ENCODE measurements at places on chromosomes 11 and 22.

GRCh38 chr11:12458042-12458441 lies 80.7 kb downstream of the PARVA start:
- DNase-seq, result no peak

GRCh38 chr11:12089041-12089440 lies 21.3 kb upstream of the MICAL2 start:
- DNase-seq, result no peak

GRCh38 chr22:20080776-20081654 lies 974 bp downstream of the DGCR8 start:
- DNase-seq, result no peak

- DNase-seq, result no peak
These were observed 10.7 kb downstream of the LRFN4 start for GRCh38 chr11:66867425-66868040.

GRCh38 chr11:2302896-2303626 lies 1.2 kb downstream of the TSPAN32 start:
- no peak for DNase-seq

DNA sequence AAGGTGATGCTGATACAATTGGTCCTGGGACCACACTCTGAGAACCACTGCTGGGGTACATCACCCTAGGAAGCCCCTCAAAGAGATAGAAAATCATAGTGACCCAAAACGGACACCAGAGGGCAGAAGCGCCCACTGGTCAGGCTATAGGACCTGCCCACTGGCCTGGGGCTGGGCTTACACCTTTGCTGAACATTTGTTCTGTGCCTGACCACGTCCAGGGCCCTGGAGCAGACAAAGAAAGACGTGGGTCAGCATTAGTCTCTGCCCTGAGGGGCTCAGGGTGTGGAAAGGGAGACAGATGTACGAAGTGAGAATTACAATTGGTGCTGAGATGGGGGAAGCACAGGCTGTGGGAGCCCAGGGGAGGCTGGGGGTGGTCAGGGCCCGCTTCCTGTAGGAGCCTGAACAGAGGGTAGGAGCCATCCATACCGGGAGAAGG lies 14.4 kb upstream of the SERPINH1 start:
- no peak for DNase-seq

DNA sequence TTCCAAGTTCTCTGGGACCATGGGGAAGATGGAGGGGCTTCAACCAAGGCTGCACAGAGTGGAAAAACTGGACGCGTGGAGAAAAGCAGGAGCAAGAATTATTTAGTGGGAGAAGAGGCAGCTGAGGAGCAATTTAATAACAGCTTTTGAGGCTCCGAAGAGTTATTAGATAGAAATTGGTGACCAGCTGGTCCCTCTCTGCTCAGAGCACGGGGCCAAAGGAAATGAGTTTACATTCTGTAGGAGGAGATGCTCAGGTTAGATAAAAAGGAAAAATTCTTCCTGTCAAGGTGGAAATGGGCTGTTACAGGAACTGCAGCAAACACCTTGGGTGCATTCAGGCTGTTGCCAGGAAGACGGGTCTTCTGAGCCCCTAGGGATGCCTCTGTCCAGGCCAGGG lies 47.0 kb upstream of the GALNT18 start:
- no peak for DNase-seq

DNA sequence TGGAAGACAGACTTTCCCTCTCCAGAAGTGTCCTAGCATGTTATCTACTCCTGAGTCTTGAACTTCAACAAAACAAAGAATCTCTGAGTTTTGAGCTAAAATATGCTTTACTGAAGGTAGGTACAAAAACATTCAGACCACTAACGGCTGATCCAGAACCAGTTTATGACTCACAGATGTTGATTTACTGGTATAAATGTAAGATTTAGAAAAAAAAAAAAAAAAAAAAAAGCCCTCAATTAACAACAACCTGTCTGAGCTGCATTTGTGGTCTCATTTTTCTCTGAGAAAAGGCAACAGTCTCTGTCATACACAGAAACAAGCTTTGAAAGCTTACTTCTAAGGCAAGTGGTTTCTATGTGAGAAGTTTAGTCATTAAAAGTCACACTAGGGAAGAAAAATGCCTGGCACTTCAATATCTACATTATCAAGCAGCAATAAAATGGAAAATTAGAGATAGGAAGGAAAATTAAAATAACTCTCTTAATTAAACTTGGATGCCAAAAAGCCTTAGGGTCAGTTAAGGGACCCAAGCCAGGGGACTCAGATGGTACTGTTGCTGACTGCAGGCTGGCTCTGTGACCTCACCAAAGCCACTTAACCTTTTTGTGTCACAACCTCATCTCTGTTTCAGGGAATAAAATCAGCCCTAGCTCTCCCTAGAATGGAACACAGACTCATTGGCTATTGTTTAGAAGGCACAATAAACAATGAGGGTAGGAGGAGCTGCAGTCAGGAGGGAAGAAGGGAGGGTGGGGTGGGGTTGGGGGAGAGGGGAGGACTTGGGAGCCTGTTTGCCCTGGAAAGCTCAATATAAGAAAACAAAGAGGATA lies 61.7 kb downstream of the ETS1 start:
- DNase-seq, result no peak

- no peak for DNase-seq
These were observed 368.5 kb upstream of the NARS2 start for GRCh38 chr11:78943154-78943553.

GRCh38 chr22:41512421-41513194 lies 31.7 kb downstream of the POLR3H start:
- no peak for DNase-seq

GRCh38 chr11:106087815-106088435 lies 10.5 kb downstream of the AASDHPPT start:
- peak; percentile 48 for DNase-seq

DNA sequence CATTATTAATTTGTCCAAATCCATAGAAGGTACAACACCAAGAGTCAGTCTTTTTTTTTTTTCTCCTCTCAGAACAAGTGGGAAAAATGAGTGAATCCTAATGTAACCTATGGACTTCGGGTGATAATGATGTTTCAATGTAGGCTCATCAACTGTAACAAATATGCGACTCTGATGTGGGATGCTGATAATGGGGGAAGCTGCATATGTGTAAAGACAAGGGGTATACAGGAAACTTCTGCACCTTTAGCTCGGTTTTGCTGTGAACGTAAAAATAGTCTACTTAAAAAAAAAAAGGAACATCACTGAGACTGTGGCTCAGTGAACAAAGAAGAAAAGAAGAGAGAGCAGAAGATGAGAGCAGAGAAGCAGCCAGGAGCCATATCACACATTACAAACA lies 78.3 kb upstream of the ARHGAP32 start:
- DNase-seq, result no peak

GRCh38 chr11:64415286-64415685 lies 56.3 kb downstream of the RPS6KA4 start:
- no peak for DNase-seq

DNA sequence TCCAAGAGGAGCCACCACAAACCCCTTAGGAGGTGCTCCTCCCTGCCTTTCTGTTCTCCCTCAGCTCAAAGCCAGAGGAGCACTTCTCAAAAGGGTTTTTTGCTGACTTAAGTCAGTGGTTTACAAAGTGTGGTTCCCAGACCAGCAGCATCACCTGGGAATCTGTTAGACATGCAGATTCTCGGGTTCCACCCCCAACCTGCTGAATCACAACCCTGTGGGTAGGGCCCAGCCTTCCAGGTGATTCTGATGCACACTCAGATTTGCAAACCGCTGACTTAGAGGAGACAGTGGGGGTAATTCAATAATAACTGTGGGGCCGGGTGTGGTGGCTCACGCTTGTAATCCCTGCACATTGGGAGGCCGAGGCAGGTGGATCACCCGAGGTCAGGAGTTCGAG lies 22.8 kb downstream of the CREB3L1 start:
- DNase-seq, result no peak

DNA sequence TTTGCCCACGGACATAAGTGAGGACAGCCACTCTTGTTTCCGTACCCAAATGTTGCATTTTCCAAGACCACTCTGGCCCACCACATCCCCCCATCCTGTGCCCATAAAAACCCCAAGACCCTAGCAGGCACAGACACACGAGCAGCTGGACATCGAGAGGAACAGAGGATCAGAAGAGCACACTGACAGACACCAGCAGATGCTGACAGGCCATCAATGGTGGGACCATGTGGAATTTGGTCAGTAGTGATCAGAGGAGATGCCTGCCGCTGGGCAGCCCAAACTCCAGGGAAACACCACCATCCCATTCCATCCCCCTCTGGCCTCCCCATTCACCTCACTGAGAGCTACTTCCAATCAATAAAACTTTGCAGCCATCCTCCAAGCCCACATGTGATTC lies 87.0 kb downstream of the DLG2 start:
- DNase-seq, result no peak

DNA sequence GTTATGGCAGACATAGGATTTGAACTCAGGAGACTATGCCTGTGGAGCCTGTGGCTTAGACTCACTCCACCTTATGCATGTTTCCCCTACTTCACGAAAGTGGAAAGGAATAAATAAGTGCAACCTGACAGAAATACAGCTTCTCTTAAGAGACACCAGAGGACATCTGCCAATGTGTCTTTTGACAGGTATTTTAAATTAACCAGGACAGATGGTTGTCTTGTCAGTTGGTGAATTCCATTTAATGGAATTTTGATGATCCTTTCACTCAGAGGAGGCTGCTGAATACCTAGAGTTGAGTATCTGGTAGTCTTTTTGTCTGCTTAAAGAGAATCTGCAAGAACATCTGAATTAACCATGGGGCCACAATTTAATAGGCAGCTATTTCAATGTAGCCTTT lies 46.1 kb downstream of the NELL1 start:
- no peak for DNase-seq

- DNase-seq, result no peak
These were observed 516.2 kb downstream of the TBC1D22A start for GRCh38 chr22:47278655-47279054.

GRCh38 chr22:30421695-30422480 lies 3.7 kb upstream of the MTFP1 start:
- DNase-seq, result no peak

GRCh38 chr11:61950035-61950547 lies at the start of gene BEST1:
Gene BEST1 (plus strand): TSS chr11:61950351. CDS start chr11:61951807, 1,456 bp downstream.
- DNase-seq, result no peak

DNA sequence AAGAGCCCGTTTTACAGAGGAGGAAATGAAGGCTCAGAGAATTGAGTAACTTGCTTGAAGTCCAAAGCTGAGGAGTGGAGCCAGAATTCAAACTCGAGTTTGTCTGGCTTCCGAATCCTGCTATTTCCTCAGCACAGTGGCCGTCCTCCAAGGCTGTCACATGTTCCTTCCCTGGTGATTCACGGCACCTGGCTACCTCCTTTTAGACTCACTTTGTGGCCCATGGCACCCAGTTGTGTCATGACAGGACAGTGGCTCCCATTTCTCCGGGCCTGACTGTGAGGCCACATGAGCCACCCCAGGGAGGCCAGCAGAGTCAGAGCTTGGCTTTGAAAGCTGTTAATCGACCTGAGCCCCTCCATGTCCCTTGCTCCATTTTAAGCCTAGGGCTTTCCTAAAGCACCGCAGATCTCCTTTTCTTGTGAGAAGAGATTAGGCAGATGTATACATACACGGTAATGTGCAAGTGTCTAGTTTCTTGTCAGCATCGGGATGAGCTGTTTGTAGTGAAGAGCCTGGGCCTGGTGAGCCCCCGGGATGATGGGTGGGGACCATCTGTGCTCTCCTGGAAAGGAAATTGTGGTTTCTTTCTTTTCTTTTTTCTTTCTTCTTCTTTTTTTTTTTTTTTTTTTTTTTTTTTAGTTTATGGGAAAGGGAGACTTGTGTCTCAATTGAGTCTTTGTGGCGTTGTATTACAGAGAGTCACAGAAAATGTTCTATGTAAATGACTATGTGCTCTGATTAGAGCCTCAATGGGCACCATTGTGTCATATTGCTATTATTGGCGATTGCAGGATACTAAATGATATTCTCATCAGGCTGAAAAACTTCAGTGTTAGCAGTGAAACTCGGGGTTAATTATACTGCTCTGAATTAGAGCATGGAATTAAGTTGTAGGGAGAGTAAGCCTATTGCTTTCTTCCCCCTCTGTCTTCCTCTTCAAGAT lies 54.8 kb downstream of the PTPRJ start:
- DNase-seq, result no peak

GRCh38 chr11:116221351-116221750 lies 551.4 kb downstream of the BUD13 start:
- DNase-seq, result no peak

GRCh38 chr11:11420191-11420898 lies 67.3 kb upstream of the CSNK2A3 start:
- peak; percentile 34 for DNase-seq

GRCh38 chr11:15278128-15278527 lies 163.4 kb downstream of the INSC start:
- no peak for DNase-seq

GRCh38 chr11:124602193-124602592 lies 9.0 kb upstream of the PANX3 start:
- DNase-seq, result no peak

DNA sequence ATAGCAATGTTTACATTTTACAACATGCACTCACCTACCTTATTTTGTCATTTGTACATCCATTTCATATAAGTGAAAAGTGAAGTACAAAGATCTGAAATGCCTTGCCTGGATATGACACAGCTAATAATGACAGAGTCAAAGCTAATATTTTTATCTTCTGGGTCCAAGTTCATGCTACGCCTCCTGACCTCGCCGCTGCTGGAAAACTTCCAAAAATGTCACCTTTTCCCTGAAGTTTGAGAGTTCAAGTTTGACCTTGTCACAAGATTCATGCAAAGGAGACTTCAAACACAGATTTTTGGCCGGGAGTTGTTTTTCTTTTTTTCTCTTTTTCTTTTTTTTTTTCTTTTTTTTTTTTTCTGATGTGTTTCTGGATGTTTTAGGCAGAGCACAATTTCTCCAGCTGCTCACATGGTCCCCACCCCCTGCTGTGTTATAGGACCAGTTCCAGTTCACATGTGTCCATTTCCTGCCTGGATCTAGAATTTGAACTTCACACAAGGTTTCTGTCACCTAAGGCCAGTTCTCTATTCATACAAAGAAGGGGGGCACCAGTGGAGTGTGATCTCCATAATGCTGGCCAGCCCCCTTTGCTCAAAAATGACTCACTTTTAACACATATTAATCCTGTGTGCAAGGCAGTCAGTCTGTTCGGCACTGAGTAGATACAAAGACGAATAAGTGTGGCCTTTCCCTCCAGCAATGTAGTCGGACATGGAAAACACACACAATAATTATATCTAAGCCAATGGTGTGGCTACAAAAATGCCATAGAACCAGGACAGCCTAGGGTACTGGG lies 546.8 kb downstream of the BUD13 start:
- DNase-seq, result no peak

DNA sequence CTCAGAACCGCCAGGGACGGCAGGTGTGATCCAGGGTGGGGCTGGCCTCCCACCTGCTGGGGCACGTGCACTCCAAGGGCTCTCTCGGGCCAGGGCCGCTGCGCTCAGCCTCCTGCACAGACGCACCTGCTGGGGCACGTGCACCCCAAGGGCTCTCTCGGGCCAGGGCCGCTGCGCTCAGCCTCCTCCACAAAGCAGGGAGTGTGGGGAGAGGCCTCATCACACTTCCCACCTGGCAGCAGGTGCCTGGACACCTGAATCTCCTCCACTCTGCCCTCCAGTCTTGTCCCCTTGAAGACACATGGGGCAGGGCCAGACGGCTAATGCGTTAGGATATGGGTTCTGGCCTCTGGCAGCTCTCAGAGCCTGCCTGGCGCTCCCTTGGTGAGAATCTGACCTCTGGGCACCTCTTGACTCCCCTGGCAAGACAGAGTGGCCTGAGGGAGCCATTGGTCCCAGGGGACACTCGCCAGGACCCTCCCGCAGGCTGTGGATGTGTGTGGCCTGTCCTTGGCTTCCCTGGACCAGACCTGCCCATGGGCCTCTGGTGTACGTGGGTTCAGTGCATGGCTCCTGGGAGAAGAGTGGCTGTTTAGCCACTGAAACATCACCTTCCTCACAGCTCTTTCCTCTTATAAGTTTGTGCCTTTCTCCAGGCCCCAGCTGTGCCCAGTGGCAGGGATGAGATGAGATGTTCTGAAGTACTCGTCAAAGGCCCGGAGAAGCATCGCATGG lies 73.5 kb downstream of the BRD1 start:
- no peak for DNase-seq

All from glomerular endothelial cell (primary cell).